ENCODE measurements at places on chromosomes 5 and 9. TPM values are rescaled to one million over a fixed set of nuclear protein-coding genes. Genes with fewer than 3 reads are reported as not detected.

DNA sequence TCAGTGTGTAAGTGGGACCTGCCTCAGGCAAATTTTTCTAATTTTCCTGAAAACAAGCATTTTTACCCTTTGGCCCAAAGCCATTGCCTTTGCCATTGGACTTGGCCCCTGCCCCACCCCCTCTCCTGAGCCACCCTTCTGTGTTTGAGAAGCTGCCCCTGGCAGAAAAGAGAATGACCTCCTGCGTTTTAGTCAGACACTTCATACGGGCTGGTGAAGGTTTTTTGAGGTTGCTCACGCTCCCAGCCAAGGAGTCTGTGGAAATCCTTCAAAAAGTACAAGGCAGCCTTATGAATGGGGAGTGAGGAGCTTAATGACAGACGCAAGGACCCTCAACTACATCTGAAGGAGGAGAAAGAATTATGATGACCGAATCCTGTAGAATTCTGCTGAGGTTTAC lies 308.9 kb downstream of the SLIT3 start:
- no peaks in the 10 kb centered on the region for H3K27me3 ChIP-seq
- no peak for DNase-seq
- H3K4me3 ChIP-seq = no peak overlapping the region
- no peak overlapping the region for H3K27ac ChIP-seq
- no peaks in the 10 kb centered on the region for H3K36me3 ChIP-seq
- H3K4me1 ChIP-seq = no peaks in the 10 kb centered on the region

DNA sequence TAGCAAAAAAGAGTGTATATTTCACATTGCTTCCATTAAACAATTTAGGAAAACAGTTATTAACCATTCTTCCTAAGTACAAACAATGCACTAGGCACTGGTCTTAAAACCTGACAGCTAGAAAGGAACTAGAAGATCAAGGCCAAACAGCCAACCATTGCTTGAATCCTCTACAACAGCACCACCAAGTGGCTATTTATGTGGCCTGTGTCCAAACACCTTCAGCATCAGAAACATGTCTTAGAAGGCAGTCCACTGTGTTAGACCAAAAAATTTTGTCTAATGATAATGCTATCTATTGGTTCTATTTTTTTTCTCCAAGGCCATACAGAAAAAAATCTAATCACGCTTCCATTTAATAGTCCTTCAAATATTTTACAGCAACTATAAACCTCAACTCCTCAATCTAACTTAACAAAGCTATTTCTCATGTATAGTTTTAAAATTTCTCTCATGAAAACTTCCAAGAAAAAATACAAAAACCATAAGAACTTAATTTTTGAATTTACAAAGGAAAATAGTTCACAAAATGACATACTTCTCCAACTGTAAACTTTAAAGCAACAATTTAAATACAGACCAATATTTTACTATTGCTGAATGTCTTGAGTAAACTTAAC lies 36.1 kb downstream of the CAAP1 start:
- H3K4me1 ChIP-seq = no peaks in the 10 kb centered on the region
- no peak for DNase-seq
- H3K4me3 ChIP-seq = no peak overlapping the region
- no peaks in the 10 kb centered on the region for H3K27me3 ChIP-seq
- H3K36me3 ChIP-seq = no peaks in the 10 kb centered on the region

DNA sequence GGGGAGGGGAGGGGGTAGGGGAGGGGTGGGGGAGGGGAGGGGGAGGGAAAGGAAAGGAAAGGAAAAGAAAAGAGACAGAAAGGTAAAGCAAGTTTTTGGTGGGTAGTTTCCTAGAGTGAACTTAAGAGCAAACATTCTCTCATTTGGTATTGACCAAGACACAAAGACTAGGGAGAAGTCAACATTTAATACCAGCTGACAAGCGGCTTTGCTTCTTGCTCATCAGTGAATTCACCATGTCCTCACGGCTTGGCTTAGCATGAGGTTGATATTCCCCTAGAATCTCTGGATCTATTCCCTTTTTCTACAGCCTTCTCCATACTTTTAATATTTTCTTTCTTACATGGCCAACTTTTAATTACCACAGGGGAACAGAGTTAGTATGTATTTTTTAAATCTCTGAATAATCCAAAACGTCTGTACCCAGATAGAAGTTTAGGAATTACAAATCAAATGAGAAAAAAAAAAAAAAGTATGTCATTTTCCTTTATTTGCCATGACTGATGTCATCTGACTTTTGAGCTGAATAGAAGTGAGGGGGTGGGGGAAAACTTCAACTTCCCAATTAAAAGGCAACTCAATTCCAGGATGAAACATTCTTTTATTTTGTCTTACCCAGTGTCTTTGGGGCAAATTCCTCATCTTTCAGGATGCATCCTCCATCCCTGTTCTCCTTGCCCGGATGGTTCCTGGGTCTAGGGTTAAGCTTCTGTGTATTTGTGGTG lies 40.1 kb upstream of the GLIS3 start:
- DNase-seq = no peak
- no peak overlapping the region for H3K4me3 ChIP-seq
- no peaks in the 10 kb centered on the region for H3K36me3 ChIP-seq
- H3K27ac ChIP-seq = no peak overlapping the region

DNA sequence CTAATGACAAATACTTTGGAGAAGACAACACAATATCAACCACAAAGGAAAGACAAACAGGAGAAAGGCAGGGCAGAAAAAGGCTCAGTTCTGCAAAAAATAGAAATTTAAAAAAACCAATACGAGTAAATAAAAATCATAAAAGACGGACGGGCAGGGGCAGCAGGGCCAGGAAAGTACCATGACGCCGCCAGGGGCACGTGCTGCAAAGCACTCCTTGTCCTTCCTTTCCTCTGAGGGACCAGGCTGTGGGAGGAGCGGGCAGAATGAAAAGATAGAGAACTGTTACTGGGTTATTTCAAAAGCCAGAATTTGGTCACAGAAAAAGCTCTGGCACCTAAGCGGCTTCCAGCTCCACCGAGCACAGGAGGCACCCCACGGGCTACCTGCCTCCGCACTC lies 53.9 kb downstream of the HABP4 start:
- H3K4me1 ChIP-seq = no peaks in the 10 kb centered on the region
- H3K27ac ChIP-seq = no peak overlapping the region
- no peaks in the 10 kb centered on the region for H3K27me3 ChIP-seq
- no peak for DNase-seq
- no peak overlapping the region for H3K4me3 ChIP-seq
- no peaks in the 10 kb centered on the region for H3K36me3 ChIP-seq

DNA sequence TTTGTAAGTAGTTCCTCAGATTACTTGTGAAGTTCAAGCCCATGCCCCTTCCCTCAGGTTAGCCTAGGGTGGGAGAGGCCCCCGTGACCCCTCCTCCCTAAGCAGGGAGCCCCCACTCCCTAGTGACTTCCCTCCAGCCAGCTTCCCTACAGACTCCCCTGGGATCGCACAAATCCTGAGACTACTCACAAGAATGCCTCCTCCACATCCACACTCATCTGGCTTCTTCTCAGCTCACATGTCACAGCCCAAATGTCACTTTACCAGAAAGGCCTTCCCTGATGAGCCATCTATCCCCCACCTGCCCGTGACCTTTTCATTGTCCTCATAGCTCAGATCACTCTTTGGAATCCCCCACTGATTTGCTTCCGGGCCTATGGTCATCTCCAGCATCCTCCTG lies 96.7 kb upstream of the ARAP3 start:
- no peak overlapping the region for H3K4me3 ChIP-seq
- H3K4me1 ChIP-seq = no peaks in the 10 kb centered on the region
- no peaks in the 10 kb centered on the region for H3K36me3 ChIP-seq
- no peak overlapping the region for H3K27ac ChIP-seq
- no peak for DNase-seq

DNA sequence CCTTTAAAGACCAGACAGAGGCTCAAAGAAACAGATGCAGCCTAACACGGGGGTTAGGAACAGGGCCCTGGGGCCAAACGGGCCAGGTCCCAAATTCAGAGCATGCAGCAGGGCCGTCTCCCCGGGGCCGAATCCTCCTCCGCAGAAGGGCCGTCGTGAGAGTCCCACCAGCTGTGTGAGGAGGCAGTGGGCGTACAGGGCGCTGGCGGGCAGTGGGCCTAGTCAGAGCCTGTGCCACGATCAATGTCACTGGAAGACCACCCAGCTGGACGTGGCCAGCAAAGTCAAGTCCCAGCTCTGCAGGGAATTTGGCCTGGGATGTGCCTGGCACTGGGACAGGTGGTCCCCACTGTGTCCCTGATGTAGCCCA lies 15.8 kb upstream of the FCN2 start:
- no peaks in the 10 kb centered on the region for H3K36me3 ChIP-seq
- H3K4me1 ChIP-seq = no peaks in the 10 kb centered on the region
- no peak overlapping the region for H3K4me3 ChIP-seq
- H3K27me3 ChIP-seq = no peaks in the 10 kb centered on the region
- no peak for DNase-seq

DNA sequence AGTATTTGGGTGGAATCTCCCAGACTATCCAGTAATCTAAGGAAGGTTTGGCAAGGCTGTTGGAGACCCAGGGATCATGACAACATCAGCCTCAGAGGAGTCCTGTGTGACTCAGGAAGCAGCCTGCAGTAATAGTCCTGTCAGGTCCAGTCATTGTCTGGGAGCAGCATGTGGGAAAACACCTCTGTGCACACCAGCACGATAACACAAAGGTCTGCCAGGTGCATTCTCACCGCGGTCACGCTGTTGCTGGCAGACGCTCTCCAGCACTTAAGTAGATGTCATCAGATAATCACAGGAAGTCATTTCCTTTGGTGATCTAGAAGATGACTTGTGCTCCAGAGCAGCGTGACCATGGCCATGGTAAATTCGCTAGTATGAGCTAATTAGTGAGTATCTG lies 99.2 kb upstream of the IQGAP2 start:
- peak; percentile 41 for DNase-seq
- H3K36me3 ChIP-seq = no peaks in the 10 kb centered on the region
- no peak overlapping the region for H3K27ac ChIP-seq
- H3K4me3 ChIP-seq = no peak overlapping the region

- peak overlapping the region; percentile 3 for H3K27ac ChIP-seq
- H3K4me3 ChIP-seq = no peak overlapping the region
- peaks cover 39% of the 10 kb centered on the region for H3K4me1 ChIP-seq
- H3K27me3 ChIP-seq = no peaks in the 10 kb centered on the region
Measured at GRCh38 chr9:89677702-89678395, 73.0 kb downstream of the GADD45G start.

GRCh38 chr5:165272436-165272835 lies 1767.0 kb downstream of the MAT2B start:
- no peaks in the 10 kb centered on the region for H3K27me3 ChIP-seq
- no peak overlapping the region for H3K27ac ChIP-seq
- H3K36me3 ChIP-seq = no peaks in the 10 kb centered on the region

- no peaks in the 10 kb centered on the region for H3K4me1 ChIP-seq
- no peak for DNase-seq
- no peak overlapping the region for H3K4me3 ChIP-seq
- H3K36me3 ChIP-seq = peaks cover 17% of the 10 kb centered on the region
Measured at GRCh38 chr9:127654619-127655018, 42.5 kb downstream of the STXBP1 start.

- no peak overlapping the region for H3K4me3 ChIP-seq
- H3K27ac ChIP-seq = no peak overlapping the region
- no peaks in the 10 kb centered on the region for H3K27me3 ChIP-seq
Measured at GRCh38 chr9:3473405-3473804, 52.4 kb downstream of the RFX3 start.

DNA sequence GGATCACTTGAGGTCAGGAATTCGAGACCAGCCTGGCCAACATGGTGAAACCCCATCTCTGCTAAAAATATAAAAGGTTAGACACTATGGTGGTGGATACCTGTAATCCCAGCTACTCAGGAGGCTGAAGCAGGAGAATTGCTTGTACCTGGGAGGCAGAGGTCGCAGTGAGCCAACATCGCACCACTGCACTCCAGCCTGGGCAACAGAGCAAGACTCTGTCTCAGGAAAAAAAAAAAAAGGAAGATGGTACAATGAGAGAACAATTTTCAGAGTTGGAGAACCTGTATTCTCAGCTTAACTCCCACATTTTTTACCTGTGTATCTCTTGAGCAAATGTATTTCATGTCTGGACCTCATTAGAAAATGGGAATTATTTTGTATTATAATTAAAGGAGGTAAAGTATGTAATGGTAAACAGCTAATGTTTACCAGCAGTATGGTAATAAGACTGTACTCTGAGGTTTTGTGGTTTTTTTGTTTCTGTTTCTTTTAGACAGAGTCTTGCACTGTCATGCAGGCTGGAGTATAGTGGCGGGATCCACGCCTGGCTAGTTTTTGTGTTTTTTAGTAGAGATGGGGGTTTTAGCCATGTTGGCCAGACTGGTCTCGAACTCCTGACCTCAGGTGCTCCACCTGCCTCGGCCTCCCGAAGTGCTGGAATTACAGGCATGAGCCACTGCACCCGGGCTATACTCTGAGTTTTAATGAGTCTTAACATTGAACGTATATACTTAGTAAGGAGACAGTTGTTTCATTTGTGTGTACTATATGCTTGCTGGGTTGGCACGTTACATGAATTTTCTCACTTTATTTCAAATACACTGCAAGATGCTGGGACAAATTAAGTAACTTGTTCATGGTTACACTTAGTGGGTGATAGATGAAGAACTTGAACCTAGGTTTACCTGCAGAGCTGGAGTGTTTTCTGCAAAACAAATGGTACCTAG lies 16.2 kb downstream of the UHRF2 start:
- no peak for DNase-seq
- no peaks in the 10 kb centered on the region for H3K36me3 ChIP-seq
- no peaks in the 10 kb centered on the region for H3K27me3 ChIP-seq
- H3K27ac ChIP-seq = no peak overlapping the region
- H3K4me3 ChIP-seq = no peak overlapping the region
- no peaks in the 10 kb centered on the region for H3K4me1 ChIP-seq

DNA sequence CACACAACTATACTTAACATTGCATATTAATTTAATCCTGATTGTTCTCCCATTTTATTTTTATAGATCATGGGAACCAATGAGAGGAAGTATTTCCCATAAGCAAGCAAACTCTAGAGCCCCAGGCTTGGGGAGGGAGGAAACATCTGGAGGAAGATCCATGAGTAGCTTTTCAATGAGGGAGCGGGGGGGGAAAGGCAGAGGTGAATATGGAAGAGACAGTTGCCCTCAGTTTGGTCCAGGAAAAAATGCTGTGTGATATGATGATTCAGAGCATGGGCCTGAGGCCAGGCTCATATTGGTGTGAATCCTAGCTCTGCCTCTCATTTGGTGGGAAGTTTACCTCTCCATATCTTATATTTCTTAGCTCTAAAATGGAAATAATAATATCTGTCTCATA lies 42.2 kb upstream of the ALDOB start:
- H3K27ac ChIP-seq = no peak overlapping the region
- DNase-seq = no peak
- H3K4me3 ChIP-seq = no peak overlapping the region
- H3K27me3 ChIP-seq = no peaks in the 10 kb centered on the region
- H3K36me3 ChIP-seq = no peaks in the 10 kb centered on the region

Gene CCDC152
- 0.63 TPM for polyA plus RNA-seq

Gene MSANTD3
- 7.5 TPM for polyA plus RNA-seq

Gene MYOT
- 1.2 TPM for polyA plus RNA-seq

Gene DMRT2
- not detected for polyA plus RNA-seq

Gene FGF1
- polyA plus RNA-seq = 0.73 TPM

Gene CD72
- 3.5 TPM for polyA plus RNA-seq

Gene SLC1A1
- 1.4 TPM for polyA plus RNA-seq

Gene UHRF2
- polyA plus RNA-seq = 18.2 TPM

Gene CDH18
- polyA plus RNA-seq = 0.35 TPM
